ENCODE measurements at places on chromosomes 6 and 20. TPM values are rescaled to one million over a fixed set of nuclear protein-coding genes. Genes with fewer than 3 reads are reported as not detected.

The ATAT1 gene
- 28.2 TPM for polyA plus RNA-seq

DNA sequence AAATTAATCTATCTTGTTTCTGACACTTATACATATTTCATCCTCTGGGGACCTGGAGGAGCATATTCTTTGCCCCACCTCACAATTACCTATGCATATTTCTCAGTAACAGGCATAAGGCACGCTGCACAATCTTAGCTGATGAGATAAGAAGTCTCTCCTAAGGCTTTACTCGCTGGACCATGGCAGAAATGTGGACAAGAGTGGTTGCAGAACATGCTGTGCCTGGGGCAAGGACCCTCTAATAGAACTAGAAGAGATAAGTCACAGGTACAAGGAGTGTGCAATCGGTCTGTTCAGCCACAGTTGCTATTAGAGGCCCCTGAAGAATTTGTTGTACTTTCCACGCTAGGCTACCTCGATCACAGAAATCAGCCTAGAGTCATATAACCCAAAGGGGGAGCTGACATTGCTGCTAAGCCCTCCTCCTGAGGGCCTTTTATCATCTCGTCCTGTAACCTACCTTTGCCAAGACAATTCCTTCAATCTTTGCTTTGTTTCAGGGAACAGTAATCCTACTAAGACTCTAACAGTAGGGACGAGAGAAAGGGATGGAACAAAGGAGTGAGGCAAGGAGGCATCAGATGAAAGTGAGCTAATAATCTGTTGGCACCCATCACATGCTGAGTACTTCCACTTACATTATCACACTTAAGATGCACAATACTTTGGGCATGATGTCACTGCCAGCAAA lies 16.1 kb upstream of the DEFB129 start:
- DNase-seq = no peak

The C6orf58 gene
- polyA plus RNA-seq = 0.09 TPM

The AURKA gene
- 26.6 TPM for polyA plus RNA-seq

GRCh38 chr20:32672394-32672981 lies 1.3 kb downstream of the C20orf203 start:
- no peak for DNase-seq

The KCNK5 gene
- polyA plus RNA-seq = 29.9 TPM

The ENPP1 gene
- polyA plus RNA-seq = 0.81 TPM

The DDAH2 gene
- 89.7 TPM for polyA plus RNA-seq

The FKBP1C gene
- polyA plus RNA-seq = 1.3 TPM

The PACRG gene
- 1.5 TPM for polyA plus RNA-seq

DNA sequence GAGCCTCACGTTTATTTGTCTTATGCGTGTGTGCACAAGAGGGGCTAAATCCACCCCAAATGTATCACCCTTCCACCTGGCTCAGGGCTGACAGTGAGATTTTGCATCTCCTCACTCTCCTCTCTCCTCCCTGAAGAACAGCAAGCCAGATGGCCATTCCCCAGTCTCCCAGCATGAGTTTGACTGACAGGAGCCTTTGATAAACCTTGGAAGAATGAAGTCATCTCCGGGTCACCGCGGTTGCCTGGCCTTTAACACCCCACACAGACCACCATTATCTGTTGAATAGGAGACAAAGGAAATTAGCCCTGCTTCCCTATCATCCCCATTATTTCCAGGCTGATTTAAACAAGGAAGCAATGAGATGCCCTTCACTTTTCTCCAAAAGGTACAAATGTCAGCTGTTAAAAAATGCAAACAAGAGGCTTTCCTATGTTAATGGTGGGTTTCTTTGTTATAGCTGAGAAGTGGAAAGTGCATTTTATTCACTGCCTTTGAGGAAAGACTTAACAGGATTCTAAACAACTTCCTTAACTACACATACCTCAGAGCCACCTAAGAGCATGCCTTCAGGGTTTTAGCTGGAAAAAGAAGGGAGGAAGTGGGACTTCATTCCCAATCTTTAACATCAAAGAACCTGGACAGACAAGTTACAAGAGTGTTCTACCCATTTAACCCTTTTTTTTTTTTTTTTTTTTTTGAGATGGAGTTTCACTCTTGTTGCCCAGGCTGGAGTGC lies 524.8 kb upstream of the ID4 start:
- DNase-seq = no peak
